Motor neuron (in vitro differentiated cells): ENCODE measurements at places on chromosomes 16 and 17.

DNA sequence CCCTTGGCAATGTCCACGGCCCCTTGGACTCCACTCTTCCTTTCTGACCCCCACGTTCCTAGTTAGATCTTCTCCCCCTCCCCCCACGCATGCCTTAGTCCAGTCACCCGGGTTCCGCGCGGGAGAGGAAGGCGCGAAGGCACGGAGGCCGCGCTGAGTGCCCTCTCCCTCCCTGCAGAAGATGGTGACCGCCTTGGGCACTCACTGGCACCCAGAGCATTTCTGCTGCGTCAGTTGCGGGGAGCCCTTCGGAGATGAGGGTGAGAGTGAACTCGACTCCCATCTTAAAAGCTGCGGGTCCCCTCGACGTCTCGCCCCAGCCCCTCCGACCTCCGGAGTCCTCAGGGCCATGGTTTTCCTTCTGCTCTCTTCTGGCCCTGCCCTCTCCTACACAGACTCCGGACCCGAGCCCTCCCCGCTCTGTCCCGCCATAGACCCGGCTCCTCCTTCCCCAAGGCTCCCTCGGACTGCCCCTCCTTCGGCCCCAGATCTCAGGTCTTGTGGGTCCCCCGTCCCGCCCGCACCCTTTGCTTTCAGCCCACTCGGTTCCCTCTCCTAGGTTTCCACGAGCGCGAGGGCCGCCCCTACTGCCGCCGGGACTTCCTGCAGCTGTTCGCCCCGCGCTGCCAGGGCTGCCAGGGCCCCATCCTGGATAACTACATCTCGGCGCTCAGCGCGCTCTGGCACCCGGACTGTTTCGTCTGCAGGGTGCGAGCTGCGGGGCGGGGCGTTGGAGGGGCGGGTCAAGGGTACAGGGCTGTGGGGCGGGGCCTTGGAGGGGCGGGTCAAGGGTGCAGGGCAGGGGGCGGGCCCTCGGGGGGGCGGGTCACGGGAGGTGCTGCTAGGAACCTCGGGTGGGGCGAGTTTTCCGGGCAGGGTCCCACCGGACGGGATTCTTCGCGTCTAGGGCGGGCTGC, 4.6 kb downstream of the TGFB1I1 start:
- peak; percentile 33 for ATAC-seq

DNA sequence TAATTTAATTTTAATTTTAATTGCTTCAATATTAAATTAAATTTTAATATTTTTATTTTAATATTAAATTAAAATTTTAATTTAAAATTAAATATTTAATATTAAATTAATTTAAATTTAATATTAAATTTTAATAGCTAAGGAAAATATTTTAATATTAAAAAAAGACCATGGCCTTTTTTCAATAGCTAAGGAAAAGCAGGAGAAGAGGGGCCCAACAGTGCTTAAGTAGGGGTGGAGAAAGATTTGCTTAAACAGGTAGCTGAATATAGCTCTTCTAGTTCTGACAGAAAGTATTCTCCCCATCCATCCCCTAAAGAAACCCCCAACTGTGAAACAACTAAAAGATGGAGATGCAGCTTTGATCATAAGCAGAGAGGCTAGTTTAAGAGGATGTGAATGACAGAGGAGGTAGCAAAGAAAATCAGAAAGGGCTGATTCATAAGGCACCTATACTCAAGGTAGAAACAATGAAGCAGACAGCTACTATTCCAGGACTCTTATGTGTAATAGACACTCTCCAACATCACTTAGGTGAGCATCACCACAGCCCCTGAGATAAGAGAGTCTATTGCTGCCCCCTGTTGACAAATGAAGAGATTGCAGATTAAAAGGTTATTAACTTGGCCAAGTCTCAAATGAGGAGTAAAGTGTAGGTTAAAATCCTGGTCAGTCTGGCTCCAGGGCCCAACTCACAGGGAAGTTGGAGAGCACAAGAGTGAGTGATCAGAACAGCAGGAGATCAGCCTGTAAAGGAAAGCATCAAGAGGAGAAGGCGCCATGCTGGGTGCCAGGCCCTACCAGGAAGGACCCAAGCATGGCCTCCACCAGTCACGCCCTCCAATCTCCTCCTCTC, 7.8 kb upstream of the RNASEK start:
- peak; percentile 92 for ATAC-seq

- ATAC-seq, result no peak
Measured at GRCh38 chr16:1422076-1422475, 1.5 kb upstream of the UQCC4 start.

- no peak for ATAC-seq
Measured at GRCh38 chr16:84093879-84094270, 22.9 kb downstream of the MBTPS1 start.

DNA sequence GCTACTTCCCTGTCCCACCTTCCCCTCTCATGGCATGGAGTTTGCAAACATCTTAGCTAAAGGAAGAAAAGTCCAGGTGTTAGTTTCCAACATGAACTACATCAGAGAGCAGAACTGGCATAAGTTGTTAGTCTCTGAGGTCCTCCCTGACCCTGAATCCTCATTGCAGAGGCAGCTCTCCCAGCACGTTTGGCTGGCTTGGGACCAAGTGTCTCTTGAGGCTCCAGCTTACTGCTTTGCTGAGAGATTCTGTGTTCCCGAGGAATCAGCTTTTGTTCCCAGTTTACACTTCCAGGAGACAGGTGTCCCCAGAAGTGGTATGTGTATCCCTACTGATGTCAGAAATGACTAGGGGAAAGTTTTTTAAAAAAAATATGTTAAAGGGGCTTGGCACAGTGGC, 14.7 kb downstream of the DNAH9 start:
- ATAC-seq, result no peak

- ATAC-seq, result no peak
Measured at GRCh38 chr16:82360024-82360783, 190.2 kb upstream of the MPHOSPH6 start.

DNA sequence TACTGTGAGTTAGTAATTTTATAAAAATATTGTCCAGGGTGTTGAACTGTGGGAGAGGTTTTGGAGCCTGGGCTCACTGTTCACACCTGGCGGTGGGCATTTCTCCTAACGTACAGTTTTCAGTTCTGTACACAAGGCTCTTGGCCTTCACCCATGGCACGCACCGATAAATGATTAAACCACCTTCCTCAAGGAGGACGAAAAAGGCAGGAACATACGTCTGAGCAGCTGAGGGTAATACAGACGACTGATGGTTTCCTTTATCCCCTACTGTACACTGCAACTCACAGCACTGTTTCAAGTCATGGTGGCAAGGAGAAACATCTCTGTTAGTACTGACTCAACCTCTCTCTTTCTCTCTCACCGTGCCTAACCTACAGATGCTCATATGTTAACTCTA, 1.4 kb upstream of the ST6GALNAC1 start:
- ATAC-seq, result no peak

GRCh38 chr16:49528060-49528865, 154.7 kb downstream of the C16orf78 start:
- ATAC-seq, result peak; percentile 87

- ATAC-seq, result peak; percentile 7
Measured at GRCh38 chr17:74744714-74745547, 3.5 kb upstream of the NHERF1 start.

GRCh38 chr16:30844671-30845449, 49.0 kb downstream of the BCL7C start:
- ATAC-seq, result peak; percentile 23

DNA sequence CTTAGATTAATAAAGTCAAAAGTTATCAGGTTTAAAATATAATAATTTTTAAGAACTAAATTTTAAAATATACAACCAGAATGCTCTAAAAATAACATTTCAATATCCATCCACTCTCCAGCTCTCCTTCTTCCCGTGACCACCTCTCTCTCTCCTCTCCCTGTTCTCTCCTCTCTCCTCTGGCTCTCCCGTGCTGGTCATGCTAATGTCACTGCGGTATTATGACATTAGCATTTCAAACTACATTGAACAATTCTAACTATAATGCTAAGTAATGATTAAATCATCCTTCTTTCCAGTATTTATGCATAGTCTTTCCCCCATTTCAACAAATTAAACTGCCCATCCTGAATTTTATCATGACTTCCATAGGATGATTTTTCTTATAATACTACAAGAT, 154.7 kb downstream of the CEP112 start:
- ATAC-seq, result no peak

- ATAC-seq, result no peak
Measured at GRCh38 chr16:70701998-70702397, 16.1 kb upstream of the MTSS2 start.

GRCh38 chr17:66525338-66525737, 222.9 kb downstream of the PRKCA start:
- no peak for ATAC-seq

- ATAC-seq, result peak; percentile 73
Measured at GRCh38 chr17:57954397-57955182, 622 bp downstream of the CUEDC1 start.

GRCh38 chr17:64117981-64118979, 11.7 kb downstream of the ERN1 start:
- ATAC-seq, result no peak

DNA sequence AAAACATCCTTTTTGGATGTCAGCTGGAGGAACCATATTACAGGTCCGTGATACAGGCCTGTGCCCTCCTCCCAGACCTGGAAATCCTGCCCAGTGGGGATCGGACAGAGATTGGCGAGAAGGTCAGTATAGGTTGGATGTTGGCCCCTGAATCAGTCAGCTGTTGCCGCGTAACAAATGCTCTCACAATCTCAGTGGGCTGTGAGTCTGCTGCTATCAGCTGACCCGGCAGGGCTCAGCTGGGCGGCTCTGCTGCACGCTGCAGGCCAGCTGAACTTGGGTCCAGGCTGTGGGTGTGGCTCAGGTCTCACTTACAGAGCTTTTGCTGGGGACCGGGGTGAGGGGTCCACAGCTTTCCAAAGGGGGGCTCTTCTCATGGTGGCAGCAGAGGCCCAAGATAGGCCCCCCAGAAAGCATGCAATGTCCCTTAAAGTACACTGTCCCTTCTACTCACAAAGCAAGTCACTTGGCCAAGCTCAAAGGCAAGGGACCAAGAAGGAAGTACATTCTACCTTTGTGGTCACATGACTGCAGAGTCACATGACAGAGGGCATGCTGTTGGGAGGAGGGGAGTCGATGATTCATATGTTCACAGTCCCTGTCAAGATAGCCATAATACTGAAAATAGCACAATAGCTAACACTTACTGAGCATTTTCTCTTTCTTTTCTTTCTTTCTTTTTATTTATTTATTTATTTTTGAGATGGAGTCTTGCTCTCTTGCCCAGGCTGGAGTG, 134.2 kb downstream of the ABCC1 start:
- ATAC-seq, result no peak

GRCh38 chr17:29588017-29588561, 1.4 kb downstream of the GIT1 start:
- no peak for ATAC-seq

DNA sequence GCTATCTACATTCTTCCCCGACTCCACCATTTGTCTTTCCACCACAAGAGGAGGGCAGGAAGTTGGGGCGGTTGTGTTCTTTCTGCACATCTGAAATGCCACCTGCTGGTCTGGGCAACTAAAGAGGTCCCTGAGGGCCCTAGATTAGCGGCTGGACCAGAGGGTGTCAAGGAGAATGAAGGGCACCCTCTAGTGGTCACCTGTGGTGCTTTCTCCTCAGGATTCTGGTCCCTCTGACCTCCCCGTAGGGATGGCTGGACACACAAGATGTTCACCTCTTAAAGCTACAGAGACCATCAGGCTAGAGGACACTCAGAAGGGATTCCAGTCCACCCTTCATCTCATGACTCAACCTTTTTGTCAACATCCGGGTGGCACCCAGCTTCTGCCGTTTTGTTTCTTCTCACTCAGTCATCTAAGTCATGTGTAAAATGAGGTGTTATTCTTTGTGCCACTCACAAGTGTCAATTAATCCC, 2.9 kb upstream of the SCIMP start:
- ATAC-seq, result peak; percentile 96

DNA sequence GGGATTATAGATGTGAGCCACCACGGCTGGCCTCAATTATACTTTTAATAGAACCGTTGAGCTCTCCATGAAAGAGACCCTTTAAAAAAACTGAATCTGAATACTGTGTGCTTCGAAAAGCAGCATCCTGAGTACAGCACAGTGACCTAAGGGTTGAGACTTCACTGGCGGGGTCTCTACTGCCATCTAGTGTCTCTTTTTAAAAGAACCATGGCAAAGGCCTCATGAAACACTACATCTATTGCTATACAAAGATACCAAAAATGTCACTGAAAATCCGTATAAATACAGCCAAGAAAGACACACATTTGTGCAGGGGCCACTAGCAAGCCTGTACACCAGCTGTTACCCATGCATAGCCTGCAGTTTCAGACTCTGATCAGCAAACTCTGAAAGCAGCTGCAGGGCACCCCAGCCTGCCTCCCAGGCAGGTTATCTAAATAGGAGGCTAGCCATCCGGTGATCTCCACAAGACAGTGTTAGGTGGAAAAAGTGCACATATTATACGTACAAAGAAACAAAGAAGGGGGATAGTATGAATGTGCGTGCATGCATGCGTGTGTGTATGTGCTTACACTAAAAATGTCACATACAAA, 35.3 kb downstream of the NPLOC4 start:
- ATAC-seq, result peak; percentile 94

DNA sequence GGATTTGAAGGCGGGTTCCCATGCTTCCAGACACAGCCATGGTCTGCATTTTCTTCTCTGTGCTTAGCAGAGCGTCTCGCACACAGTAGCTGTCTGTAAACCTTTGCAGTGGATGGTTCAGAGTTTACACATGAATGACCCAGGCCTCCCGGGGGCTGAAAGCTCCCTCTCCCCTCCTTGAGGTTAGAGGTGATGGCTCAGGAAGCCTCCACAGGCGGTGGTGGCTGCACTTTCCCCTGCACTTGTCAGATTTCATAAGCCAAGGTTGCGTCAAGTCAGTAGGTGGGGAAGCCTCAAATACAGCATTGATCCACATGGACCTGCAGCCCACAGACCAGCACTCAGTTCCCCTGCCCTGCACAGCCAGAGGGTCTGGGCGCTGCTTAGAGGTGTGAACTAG, 211.9 kb downstream of the KATNIP start:
- ATAC-seq, result no peak

GRCh38 chr17:65797101-65797500, 235.7 kb upstream of the AXIN2 start:
- ATAC-seq, result no peak

DNA sequence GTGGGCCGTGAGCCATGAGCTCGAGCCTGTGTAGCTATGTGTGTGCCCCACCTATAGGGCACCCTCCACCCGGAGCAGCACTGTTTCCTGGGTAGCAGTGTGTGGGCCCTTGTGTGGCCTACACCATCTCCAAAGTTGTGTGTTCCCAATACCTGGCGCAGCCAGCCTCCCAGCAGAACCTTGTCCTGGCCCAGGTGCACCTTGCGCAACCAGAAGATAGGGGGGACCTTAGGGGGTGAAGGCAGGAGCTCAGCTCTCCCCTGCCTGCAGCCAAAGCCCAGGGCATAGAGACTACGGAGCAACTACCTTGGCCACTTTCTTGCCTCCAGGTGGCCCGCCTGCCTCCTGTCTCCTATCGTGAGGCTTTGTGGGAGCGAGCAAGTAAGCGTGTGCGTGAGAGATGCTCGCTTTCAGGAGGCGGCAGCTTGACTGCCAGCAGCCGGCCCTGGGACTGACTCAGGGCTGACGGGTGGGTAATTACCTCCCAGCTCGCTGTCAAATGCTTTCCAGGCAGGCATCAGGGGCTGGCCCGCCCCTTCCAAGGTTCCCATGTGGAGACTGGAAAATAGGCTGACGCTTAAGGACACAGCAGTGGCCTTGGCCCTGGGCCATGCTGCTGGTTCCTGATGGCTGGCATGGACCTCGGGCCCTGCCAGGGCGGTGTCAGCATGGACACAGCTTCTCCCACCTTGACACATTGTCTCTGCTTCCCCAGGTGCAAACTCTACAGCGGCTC, 19.0 kb downstream of the TRAF7 start:
- ATAC-seq, result no peak
